SHP77 (cell line): ENCODE measurements at places on chromosomes 16 and 17.

DNA sequence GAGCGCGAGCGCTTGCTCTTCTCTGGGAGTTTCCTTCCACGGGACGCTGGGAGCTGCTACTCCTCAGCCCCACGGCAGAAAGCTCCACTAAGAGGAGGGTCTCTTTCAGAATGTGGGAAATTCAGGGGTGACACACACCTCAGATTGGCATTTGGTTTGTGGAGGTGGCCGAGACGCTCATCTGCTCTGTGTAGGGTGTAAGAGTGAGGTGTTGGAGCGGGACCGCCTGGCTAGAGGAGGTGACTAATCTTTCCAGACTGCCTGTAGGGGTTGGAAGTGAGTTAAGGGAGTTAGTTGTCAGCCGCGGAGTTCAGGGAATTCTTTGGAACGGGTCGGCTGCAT is 735 bp downstream of the PSMD11 start:
- DNase-seq: peak; percentile 1

DNA sequence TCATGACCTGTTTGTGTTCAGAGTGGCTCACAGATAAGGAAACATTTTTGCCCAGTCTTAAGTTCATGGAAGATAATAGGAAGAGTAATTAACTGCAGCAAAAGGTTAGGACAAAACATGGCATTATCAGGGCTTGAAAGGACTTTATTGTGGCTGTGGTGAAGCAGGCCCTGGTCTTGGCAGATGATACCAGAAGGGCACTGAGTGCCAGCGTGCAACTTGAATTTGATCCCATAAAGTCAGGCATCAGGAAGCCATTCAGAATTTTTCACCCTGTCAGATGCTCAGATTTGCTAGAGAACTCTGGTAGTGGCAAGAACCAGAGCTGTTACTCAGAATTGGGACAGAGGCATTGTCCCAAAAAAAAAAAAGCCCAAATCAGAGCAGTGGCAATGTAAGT is 11.2 kb upstream of the COG7 start:
- DNase-seq: no peak

GRCh38 chr17:35210741-35211140 is 16.5 kb upstream of the SLC35G3 start:
- DNase-seq: no peak

GRCh38 chr16:52404546-52404945 is 142.4 kb downstream of the TOX3 start:
- no peak for DNase-seq

DNA sequence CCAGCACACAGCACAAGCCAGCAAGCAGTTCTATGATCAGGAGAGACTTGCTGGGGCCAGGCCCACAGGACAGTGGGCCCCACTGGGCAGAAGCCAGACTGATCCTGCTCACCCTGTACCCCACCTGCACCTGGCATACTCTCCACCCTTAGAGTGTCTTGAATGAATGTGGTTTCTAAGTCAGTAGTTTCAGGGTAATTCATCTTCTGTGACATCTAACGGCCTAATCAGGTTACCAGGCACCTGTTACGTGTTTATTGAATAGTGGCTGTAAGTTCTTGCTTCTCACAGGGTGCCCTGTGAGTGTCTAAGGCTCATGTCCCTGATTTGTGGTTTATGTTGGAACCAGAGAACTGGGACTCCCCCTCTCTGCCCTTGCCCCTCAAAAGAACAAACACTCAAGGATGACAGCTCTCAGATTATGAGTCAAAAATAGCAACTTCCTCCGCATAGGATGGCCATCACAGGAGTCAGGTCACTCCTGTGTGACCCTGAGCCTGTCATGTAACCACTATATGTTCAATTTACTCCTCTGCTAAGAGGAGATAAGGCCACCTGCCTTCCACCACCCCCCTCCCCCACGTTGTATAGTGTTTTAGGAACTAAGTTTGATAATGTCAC is 7.0 kb upstream of the OR2C1 start:
- DNase-seq: peak; percentile 6

DNA sequence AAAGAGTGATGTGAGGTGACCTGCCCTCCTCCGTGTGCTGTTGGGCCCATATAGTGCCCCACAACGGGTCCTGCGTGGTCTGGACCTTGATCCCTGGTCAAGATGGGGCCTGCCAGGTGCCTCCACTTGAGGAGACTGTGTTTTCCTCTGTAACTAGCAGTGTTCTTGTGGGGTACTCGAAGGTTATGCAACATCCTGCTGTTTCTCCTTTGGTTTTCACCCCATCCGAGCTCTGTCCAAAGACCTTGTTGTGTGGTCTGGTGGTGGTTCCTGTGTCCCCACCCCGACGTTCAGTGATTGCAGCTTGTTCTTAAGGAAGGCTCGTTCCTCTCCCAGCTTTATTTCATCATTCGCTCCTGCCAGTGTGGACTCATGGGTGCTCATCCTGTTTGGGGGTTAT is 38.7 kb upstream of the ZNF750 start:
- no peak for DNase-seq
